Activated naive CD4-positive, alpha-beta T cell (primary cell): ENCODE measurements at places on chromosomes 12 and 14.

- DNase-seq: no peak
Measured at GRCh38 chr14:88986146-88986841, 161.8 kb downstream of the TTC8 start.

DNA sequence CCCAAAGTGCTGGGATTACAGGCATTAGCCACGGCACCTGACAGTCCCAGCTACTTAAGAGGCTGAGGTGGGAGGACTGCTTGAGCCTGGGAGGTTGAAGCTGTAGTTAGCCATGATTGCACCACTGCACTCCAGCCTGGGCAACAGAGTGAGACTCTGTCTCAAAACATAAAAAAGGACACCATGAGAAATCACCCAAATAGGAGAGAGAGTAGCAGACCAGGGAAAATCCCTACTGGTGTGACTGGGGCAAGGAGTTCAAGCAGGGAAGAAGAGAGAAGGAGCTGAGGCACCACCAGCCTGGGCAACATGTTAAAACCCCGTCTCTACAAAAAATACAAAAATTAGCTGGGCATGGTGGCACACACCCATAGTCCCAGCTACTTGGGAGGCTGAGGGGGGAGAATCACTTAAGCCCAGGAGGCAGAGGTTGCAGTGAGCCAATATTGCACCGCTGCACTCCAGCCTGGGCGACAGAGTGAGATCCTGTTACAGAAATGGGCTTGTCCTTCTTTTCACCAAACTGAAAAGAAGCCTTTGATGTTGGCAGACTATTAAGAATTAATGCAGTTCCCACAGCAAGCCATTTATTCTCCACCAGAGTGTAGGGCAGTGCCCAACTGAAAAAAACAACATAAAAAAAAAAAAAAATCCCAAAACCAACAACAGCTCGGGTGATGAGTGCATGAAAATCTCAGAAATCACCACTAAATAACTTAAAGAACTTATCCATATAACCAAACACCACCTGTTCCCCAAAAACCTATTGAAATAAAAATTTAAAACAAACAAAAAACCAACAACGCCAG lies 4.5 kb upstream of the SRSF9 start:
- DNase-seq: no peak

GRCh38 chr12:103249607-103250006 lies 246.2 kb downstream of the C12orf42 start:
- DNase-seq: no peak

DNA sequence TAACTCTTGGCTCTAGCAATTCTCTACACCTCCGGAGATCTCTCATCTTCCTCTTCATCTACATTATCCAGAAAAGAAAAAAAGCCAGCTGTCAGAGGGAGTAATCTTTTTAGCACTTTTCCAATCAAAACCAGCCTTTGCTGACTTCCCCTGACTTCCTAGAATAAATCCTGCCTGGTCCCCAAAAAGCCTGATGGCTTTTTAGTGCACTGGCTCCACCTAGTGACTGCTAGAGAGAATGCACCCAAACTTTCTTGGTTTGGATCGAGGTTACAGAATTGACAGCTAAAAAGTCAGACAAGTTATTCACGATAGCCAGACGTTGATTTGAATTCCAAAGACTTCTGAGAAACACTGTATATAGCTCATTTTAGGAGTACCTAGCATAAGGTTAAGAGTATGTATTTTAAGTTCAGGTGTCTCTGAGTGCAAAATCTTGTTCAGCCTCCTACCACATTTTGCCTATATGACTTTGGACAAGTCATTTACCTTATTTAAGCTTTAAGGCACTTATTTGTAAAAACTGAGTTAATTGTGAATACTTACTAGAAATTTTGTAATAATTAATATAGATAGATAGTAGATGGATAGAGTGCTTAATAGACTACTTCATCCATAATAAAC lies 185.7 kb upstream of the GRIN2B start:
- no peak for DNase-seq

DNA sequence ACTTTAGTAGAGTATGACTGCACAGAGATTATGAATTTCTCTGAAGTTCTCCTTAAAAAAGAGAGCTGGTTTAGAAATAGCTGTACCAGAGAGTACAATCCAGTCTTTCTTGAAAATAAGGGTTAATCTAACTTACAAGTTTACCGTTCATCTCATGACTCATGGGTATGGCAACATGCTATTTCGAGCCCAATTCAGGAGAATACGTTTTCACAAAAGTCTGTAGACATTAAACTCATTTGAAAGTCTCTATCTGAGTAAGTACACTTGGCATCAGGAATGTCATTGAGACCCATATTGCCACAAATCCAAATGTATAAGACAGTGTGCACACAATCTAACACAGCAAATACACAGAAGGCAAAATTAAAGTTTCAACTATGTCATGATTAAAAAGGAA lies 160.5 kb downstream of the PIK3C2G start:
- DNase-seq: no peak

GRCh38 chr14:69693145-69693544 lies 73.8 kb upstream of the SRSF5 start:
- DNase-seq: no peak

GRCh38 chr12:52060498-52061177 lies 9.1 kb upstream of the ATG101 start:
- DNase-seq: no peak

- no peak for DNase-seq
Measured at GRCh38 chr14:102499401-102500157, 10.0 kb downstream of the ANKRD9 start.

- no peak for DNase-seq
Measured at GRCh38 chr14:79260406-79260805, 950.9 kb downstream of the DIO2 start.

DNA sequence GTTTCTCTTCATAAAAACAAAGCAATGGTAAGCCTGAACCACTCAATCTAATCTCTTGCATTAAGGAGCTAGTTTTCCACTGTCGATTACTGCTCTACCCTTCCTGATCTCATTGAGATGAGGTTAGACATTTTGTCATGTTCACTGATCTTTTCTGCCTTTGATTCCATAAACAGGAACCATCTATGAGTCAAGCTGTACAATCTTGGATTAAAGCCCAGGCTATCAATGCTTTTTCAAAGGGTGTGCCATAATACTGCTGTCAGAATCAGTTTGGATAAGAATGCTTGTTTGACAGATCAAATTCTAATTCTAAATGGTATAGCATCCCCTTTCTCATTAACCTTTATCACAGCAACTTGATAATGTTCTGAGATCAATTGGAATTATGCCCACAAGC lies 16.1 kb downstream of the GRIP1 start:
- no peak for DNase-seq

DNA sequence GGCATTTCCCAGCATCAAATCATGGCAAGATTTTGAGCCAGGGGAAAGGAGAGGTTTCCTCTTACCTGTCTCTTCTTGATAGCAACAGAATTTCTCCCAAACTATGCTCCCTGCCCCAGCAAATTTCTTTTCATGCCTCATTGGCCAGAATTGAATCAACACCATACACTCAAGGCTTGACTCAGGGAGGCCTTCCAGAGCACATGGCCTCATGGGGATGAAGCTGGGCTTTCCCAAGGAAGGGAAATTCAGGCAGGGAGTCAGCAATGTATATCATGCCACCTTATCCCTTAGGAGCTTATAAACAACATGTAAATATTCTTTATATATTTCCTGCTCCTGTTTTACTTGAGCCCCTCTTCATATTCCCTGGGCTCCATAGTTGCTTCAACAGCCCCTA lies 62.1 kb downstream of the ARF6 start:
- no peak for DNase-seq

DNA sequence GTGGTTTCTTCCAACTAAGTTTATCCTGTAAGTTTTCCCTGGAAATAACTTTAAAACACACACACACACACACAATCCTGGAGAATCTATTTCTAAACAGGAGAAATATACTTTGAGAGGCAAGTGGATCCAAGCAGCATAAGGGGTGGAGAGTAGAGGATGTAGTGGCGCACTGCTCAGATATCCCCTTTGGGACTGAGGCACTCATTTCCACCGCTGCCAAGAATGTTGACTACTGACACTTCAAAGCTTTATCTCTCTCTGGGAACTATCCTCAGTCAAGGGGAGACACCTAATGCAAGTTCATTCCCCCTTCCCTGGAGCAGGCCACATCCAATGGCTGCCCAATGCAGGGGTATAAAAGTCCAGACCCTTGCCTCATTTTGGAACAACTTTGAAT lies 75.8 kb downstream of the CAPZA3 start:
- no peak for DNase-seq

GRCh38 chr14:97233319-97233985 lies 436.3 kb downstream of the VRK1 start:
- no peak for DNase-seq

GRCh38 chr14:75119056-75119455 lies 7.8 kb downstream of the NEK9 start:
- DNase-seq: no peak

DNA sequence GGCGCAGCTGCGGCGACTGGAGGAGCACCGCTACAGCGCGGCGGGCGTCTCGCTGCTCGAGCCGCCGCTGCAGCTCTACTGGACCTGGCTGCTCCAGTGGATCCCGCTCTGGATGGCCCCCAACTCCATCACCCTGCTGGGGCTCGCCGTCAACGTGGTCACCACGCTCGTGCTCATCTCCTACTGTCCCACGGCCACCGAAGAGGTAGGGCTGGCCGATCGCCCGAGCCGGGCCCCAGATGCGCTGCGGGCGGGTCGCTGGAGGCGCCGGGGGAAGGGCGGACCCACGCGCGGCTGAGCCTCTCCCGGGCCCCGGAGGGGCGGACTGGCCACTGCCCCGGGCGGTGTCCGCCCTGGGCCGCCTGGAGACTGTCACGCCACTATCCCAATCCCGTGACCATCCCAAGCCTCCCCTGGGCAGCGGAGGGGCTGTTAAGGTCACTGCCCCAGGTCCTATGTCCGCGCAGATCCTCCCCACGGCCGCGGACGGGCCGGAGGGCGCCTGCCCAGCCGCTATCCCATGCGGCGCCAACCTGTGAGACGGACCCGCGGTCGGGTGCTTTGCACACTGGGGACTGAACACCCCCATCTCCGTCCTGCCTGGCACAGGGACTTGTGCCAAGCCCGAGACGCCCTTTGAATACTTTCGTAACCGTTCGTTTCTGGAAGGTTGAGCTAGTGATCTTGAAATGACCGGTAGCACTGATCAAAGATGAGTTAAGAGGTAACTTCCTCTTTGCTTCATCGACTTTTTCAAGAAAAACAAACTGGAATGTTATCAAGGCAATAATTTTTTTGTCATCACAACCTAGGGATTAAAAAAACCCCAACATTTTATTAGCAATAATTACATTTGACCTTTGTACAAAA lies 725 bp downstream of the CHPT1 start:
- DNase-seq: no peak

DNA sequence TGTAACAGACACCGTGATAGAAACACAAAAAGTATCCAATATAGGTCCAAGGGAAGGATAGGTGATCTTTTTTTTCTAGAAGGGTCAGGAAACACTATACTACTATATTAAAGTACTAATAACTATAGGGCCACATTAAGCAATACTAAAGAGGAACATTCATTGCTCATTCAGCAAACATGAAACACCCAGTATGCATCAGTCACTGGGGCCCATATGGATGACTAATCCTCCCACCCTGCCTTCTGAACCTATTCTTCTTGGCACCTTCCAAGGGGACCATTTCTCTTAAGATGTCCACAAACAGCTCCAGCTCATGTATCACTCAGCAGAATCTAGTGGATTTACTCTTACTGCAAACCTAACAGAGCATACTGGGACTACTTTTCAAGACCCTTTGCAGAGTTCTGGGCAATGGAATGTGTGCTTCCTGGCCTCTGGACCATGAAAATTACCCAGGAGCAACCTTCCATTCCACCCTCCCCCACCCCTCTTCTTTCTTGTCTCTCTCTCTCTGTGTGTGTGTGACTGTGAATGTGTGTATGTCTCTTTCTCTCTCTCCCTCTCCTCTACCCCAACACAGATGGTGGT lies 187.9 kb downstream of the EPS8 start:
- DNase-seq: no peak

DNA sequence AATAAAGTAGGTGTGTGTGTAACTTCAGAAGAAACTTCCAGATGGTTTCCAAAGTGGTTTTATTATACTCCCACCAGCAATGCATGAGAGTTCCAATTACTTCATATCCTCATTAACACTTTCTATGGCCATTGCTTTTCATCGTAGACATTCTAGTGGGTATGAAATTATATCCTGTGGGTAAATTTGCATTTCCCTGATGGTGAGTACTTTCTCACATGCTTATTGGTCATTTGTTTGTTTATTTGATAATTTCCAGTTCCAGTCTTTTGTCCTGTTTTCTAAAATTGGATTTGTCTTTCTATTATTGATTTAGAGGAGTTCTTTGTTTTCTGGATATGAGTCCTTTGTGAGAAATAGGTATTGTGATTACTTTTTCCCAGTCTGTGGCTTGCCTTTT lies 70.9 kb downstream of the PRKCH start:
- DNase-seq: no peak

DNA sequence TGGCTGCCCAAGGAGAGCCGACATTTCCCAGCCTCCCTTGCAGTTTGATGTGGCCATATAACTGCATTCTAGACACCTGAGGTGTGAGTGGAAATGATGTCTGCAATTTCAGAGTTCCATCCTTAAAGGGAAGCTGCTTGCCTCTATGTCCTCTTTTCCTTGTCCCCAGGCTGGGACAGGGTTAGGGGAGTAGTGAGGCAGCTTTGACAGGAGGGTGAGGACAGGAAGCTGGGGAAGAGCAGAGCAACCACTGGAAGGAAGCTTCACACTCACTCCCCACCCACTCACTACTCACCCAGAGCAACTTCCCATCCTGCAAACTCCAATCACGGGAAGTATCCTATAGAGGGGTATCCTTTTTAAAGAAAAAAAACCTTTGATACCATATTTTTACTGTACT lies 28.9 kb upstream of the LTA4H start:
- DNase-seq: no peak

DNA sequence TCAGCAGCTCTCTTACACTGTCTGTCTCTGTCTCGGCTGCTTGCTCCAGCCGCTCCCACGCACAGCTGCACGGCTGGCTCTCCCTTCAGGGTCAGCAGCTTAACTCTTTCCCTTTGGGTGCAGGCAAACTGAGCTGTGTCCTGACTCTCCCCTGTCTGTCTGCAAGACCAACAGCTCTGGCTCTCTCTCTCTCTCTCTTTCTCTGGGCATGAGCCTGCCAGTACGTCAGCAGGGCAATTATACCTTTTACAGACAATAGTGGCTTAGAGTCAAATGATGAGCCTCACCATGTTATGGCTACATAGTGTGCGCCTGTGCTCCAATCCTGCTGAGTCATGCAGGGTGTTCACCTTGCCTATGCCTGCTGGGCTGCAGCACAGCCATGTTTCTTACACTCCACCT lies 120.5 kb upstream of the DDHD1 start:
- no peak for DNase-seq

DNA sequence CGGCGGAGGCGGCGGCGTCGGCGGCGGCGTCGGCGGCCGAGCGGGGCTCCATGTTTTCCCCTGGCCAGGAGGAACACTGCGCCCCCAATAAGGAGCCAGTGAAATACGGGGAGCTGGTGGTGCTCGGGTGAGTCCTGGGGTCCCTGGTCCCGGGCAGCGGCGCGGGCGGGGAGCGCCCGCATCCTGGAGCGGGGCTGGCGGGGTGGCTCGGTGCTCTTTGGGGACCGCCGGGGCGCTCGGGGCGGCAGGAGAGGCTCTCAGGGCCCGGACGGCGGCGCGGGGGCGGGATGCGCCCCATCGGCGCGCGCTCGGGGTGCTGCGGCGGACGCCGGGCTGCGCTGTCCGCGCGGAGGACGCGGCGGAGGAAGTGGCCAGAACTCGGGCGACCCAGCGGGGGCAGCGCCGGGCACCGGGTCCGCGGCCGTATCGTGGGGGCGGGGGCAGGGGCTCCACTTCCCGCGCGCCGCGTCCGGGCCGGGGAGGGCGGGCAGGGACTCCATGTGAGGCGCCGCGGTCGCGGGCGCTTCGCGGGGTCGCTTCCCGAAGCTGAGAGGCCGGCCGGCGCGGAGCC lies 485 bp downstream of the PELI2 start:
- no peak for DNase-seq
